ENCODE measurements at places on chromosomes 2 and 18. TPM values are rescaled to one million over a fixed set of nuclear protein-coding genes. Genes with fewer than 3 reads are reported as not detected.

The ABCG5 gene
- total RNA-seq = not detected

The ZBTB7C gene
- total RNA-seq = 0.29 TPM

The SP9 gene
- not detected for total RNA-seq

The RSAD2 gene
- total RNA-seq = 2.8 TPM

The MAT2A gene
- 404 TPM for total RNA-seq

The GRHL1 gene
- 1.1 TPM for total RNA-seq

DNA sequence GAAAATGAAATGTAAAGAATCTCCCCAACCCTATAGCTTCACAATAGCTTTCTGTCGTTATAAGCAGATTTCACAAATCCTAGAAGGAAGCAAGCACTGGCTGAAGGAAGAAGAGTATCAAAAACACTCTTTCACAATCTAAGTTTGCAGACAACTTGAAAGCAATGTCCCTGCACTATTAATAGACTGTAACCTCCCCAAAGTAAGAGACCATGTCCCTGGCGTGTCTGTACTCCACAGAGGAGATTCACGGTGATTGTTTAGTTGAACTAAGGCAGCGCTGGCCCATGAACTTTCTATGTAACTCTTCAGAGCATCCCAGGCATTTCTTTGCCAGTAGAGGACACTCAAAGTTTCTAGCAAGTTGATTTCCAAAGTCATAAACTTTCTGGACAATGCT lies 128.0 kb upstream of the HNRNPA3 start:
- no peak for DNase-seq

- DNase-seq = no peak
Measured at GRCh38 chr18:31710826-31711225, 26.4 kb upstream of the B4GALT6 start.

- no peak for DNase-seq
Measured at GRCh38 chr2:223563462-223563861, 38.7 kb downstream of the SCG2 start.

- no peak for DNase-seq
Measured at GRCh38 chr2:25034081-25034480, 7.8 kb upstream of the EFR3B start.

- no peak for DNase-seq
Measured at GRCh38 chr18:13550418-13551304, 175.7 kb downstream of the FAM210A start.

DNA sequence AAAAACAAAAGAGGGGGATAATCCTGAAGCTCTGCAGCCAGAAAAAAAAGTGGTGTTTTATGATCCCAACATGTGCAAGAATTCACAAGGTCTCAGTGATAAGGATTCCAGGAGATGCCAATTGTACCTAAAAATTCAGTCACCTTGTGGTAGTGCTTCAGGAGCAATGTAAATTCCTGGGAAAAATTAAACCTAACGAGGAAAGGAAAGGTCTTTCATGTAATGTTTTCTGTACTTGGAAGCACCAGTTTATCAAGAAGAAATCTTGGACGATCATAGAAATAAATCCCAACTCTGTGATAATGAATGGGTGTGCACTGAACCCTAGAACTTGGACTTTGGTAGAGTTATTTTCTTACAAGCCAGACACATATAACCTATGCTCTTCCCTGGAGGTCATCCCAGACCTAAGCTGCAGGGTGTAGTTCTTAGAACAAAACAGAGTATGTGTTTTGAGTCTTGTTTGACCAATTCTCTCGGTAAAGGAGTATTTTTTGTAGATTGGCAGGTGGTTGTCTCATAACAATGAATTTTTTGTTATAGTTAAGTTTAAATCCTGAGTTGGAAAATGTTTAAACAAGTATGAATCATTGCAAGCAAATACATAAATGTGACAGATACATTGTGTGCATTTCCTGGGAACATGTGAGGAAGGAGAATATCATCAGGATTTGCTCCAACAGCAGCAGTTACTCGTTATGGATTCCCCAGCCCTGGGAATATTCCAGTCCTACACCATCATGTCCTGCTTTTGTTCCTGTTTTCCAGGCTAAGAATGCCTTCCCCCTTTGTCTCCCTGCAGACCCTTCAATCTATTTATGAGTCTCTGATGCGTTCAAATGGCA lies 224.6 kb downstream of the NAPG start:
- no peak for DNase-seq

DNA sequence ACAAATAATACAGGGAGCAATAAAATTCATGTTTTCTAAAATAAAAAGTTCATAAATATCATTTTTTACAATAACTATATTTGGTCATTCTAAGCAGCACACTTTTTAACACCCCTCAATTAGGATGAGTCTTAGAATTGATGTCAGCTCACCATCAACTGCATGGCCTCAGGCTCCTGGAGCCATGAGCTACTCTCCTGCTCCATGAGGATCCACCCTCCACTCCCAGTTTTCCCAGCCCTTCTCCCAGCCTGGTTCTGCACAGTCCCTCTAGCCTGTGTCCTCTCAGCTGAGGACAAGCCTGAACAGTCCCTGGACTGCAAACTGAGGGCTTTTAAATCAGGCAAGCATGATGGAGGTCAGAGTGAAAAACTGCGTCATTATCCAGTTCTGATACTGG lies 89.1 kb downstream of the SMC6 start:
- DNase-seq = no peak

DNA sequence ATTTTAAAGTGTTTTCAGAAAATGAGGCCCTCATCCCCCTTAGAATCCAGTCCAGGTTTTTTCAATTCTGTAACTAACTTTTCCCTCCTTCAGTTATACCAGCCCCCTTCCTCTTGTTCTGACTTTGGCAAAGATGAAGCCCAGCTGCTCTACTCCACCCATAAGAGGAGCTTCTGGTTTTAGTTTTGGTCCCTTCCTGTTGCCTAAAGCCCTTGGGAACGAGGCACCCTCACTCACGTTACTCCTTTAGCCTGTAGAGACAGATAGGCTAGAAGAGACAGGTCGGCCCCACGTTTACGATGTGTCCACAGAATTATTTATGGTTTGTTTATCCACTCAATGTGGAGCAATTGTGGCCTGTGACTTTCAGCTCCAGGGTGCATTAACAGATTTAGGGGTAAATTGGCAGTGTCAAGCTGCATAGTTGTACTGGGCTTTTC lies 454.2 kb upstream of the TNP1 start:
- no peak for DNase-seq

DNA sequence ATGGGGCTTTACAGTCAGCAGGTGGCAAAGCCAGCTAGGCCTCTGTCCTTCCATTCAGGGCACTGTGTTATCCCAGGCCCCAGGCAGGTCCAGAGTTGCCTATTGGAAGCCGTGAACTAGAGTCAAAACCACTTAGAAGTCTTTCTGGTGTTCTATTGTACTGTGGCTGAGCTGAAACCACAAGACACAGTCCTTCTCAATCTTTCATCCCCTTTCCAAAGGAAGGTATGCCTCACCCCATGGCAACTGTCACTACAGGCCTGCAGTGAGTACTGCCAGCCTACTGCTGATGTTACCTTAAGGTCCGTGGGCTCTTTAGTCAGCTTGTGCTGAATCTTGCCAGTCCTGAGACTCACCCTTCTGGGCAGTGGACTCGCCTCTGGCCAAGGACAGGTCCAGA lies 181.6 kb downstream of the GULP1 start:
- no peak for DNase-seq

Data from activated T-cell treated with anti-CD3 and anti-CD28 coated beads, Interleukin-2, amount 50 U/mL, for 4 hours (primary cell).